Left hindlimb (tissue), 1 donor: ENCODE measurements at places on chromosomes 11 and 22.

DNA sequence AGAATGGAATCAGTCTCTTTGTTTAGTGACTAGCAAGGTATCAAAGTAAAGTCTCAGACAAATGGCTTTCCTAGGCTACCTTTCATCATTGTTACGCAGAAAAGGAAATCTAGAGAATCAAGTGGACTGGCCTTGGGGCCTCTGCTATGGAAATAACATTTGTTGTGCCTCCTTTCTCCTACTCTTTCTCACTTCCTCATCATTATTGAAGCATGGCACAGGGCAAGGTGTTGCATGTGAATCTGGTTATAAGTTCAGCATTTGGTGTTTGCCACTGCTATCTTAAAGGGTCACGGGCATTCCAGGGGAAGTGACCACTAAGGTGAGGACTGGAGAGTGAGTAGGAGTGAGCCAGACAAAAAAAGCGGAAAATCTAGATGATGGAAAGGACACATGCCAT lies 54.9 kb downstream of the GLYATL1 start:
- no peak for DNase-seq

GRCh38 chr22:32822179-32822877 lies 20.8 kb downstream of the TIMP3 start:
- no peak for DNase-seq

DNA sequence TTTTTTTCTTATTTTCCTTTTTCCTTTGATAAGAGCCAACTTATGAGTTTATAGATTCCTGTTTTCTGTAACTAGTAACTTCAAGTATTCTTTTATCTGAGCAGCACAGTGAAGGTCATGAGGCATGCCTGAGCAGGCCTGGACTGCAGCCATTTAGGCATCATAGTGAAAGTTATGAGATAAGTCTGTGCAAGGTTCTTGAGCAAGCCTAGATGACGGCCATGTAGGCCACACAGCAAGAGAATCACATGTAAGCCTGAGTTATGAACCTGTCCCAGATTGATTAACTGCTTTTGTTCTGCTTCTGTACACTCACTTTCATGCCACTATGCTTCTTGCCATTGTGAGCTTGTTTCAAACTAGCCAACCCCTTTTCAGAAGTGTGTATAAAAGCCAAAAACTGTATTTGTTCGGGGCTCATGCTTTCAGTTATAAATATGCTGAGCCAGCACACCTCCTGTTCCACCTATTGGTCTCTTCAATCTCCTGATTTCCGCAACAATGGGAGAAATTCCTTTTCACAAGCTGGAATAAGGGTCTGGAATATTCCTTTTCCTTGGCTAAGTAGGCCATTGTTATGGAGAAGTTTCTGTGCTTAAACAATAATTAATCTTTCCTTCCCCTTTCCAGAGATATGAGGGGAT lies 745.7 kb downstream of the FAM181B start:
- DNase-seq, result no peak

DNA sequence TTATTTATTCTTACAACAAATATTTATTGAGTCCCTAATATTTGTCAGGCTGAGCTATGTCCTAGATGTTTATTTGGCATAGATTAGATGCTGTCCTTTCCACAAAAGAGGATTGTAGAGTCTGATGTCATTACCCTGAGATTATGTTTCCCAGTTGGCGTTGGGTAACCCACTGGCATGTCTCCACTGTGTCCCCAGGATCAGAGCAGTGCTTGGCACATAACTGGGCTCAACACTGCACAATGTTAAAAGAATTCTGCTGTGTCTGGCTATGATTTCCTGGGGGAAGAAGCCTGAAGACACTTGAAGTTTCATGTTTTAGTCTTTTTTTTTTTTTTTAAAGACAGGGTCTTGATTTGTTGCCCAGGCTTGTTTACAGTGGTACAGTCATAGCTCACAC lies 4.0 kb downstream of the RCN1 start:
- no peak for DNase-seq

GRCh38 chr22:18023509-18024275 lies 669 bp downstream of the MICAL3 start:
- peak; percentile 87 for DNase-seq

DNA sequence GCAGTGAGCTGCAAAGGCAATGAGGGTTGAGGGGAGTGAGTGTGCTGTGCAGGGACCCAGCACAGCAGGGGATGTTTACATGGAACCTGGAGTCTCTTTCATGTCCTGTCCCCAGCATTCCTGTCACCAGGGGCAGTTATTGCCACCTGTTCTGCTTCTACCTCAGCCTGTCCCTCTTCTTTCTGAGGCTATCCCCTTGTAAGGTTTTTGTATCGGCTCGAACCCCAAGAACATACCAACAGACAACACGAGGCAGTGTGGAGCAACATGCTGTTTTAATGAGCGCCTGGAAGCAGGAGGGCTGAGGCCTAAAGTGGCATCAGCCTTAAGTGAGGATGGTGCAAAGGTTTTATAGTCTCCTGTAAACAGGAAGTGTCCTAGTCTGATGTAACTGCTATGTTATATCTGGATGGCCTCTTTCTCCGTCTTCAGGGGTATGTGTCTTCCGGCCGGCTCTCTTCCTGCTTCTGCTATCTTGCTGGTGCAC lies 3.9 kb downstream of the SCGB2A2 start:
- DNase-seq, result no peak

DNA sequence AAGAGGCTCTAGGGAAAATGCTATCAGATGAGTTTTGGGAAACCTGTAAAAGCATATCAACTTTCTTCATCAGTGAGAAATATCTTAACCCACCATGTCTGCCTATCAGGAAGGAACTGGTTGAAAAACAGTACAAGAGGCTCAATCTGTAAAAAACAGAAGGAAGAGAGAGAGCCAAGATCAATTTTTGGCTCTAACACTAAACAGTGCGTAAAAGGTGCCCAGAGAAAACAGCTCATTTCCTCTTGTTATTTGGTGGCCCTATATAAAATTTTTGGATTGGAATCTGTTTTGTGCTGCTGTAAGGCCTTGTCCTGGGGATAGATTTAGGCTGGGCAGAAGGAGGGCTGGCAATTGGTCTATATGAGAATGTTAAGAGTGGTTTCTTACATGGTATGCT lies 12.1 kb downstream of the MS4A2 start:
- no peak for DNase-seq

GRCh38 chr22:35634943-35635540 lies 13.2 kb upstream of the APOL6 start:
- no peak for DNase-seq

GRCh38 chr11:64510759-64511158 lies 80.3 kb upstream of the SLC22A12 start:
- DNase-seq, result no peak

DNA sequence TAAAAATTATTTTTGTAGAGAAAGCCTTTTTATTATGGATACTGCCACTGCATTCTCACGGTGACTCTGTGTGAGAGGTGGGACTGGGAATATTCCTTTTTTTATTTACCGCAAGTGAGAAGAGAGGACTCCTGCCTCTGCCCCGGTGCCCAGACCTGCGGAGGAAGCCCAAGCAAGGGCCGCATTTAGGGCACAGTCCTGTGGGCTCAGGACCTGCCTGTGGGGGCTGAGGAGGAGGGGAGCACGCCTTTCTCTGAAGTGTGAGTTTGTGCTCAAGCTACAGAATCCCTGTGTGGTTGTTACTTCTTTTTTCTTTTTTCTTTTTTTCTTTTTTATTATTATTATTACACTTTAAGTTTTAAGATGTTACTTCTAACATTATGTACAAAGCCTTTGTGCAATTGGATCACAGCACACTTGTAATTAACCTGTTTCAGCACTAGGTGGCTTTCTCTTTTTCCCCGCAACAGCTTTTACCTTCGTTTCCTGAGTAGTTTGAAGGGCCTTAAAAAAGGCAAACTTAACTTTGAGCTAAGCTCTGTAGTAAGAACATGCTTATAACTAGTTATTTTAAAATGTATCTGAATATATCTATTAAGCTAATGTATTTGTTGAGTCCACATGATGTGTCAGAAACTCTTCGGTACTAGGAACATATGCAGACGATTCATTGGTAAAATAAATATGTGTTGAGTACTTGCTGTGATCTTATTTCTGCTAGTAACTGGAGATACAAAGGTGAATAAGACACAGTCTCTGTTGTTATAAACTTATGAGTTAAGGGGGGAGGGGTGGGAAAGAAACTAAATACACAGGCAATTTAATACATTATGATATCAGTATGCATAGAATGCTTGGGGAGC lies 18.3 kb downstream of the AMOTL1 start:
- no peak for DNase-seq

GRCh38 chr11:102555091-102555490 lies 24.5 kb upstream of the MMP7 start:
- no peak for DNase-seq

DNA sequence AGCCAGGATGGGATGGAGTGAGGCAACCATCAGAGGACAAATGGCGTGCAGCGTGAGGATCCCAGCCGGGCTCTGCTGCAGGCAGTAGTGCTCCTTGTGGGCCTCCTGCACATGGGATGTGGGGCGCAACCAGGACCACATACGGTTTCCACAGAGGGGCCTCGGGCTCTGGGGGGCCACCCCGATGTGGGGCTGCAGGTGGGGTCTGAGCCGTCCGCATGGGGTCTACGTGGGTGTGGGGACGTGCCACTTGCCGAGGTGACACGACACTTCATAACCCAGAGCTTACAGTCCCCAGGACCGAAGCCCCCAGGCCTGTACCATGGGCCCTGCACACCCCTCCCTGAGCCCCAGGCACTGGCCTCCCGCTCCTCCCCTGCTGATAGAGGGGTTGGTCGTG lies 10.8 kb downstream of the TTLL8 start:
- no peak for DNase-seq

- DNase-seq, result no peak
Measured at GRCh38 chr11:128728767-128729587, 35.1 kb downstream of the FLI1 start.

DNA sequence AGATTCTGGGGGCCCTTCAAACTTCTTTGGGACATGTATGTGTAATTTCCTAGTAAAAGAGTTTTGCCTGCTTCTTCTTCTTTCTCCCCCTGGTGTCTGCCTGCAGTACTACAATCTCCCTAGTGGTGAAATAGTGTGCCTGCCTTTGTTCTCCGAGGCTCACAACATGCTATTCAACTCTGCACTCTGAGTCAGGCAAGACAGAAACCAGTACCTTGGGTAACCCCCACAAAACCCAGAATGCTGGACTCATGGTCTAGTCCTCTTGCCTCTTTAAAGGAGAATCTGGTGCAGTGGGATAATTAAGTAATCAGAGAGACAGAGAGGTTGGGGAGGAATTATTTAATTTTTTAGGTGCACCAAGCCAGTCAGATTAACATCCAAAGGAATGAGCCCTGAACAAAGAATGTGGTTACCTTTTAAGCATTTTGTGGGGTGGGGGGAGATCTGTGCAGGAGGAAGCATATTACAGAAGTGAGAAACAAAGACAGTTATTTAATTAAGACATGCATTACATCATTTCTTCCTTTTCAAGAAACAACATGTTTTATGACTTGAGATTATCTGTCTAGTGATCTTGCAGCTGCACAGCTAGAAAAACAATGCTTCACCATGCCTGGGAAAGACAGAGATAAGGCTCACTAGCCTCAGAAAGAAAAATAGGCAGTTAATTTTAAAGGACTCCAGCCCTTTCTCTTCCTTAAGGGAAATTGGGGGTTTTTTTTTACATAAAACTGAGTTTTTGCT lies 11.0 kb upstream of the MS4A6A start:
- DNase-seq, result peak; percentile 31

GRCh38 chr11:35151683-35152280 lies 12.8 kb downstream of the CD44 start:
- DNase-seq, result no peak

- DNase-seq, result no peak
Measured at GRCh38 chr22:28984482-28985158, 77.0 kb downstream of the C22orf31 start.

DNA sequence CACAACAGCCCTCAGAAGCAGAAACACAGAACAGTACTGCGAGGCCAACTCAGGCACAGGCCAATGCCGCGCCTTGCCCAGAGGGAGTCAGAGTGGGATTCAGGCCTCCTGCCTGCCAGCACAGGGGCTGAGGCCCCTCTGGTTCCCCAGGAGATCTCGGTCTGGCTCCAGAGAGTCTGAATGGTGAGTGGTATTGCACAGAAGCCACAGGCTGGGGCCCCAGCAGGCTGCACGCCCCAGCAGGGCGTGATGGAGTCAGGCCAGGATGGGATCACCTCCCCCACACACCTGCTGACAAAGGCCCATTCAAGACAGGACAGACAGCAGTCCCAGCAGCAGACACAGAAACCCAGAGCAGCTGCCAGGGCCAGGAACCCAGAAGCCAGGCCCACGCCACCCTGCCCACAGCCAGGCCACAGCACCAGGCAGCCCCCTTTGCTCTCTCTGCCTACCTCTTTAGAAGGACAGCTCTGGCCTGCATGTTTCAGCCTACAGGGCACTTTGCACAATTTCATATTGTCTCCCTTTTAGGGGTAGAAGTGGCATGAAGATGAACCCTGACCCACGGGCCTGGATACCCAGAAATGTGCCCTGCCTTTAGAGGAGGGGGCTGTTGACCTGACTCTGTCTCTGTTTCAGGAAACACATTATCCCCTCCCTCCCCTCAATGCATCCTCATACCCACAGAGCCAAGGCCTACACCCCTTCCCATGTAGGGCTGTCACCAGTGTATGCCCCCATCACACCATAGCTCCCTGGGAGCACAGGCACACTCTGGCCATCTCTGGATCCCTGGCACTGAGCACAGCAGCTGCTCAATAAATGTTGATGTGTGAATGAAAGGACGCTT lies 6.1 kb downstream of the FXYD6 start:
- DNase-seq, result peak; percentile 69

GRCh38 chr22:48187356-48187755 lies 1424.9 kb downstream of the TBC1D22A start:
- no peak for DNase-seq

GRCh38 chr22:46547179-46547882 lies 9.9 kb upstream of the CELSR1 start:
- peak; percentile 40 for DNase-seq

DNA sequence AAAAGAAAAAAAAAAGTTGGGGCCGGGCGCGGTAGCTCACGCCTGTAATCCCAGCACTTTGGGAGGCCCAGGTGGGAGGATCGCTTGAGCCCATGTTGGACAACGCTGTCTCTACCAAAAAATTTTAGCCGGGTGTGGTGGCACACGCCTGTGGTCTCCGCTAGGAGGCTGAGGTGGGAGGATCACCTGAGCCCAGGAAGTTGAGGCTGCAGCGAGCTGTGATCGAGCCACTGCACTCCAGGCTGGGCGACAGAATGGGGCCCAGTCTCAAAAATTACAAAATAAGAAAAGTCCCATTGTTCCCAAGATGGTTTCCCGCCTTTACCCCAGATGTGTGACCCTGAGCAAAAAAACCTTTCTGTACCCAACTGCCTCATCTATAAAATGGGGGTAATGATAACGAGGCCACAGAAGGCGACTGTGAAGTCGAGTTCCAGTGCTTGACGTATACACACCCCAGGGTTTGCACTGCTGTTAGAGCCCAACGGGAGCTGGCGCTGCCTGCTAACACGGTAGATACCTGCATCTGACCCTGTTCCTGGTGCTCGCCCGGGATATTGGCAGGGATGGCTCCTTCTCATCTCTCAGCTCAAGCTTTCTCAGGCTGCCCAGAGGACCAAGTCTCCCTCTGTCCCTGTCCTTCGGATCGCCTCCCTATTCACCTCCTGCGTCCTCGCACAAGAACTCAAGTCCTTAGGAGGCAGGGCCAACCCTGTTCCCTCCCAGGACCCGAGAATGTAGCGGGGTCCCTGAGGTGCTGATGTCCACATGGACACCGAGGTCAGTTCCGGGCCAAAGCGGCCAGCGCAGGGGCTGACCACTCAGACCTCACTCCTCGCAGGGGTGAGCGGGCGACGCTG lies 1.1 kb upstream of the RPLP2 start:
- no peak for DNase-seq

- no peak for DNase-seq
Measured at GRCh38 chr11:76598426-76598839, 72.1 kb downstream of the LRRC32 start.

GRCh38 chr11:72010529-72011233 lies 12.0 kb downstream of the IL18BP start:
- DNase-seq, result no peak

- no peak for DNase-seq
Measured at GRCh38 chr11:116454020-116454645, 318.7 kb downstream of the BUD13 start.
